ENCODE measurements at places on chromosomes 11 and 22. TPM values are rescaled to one million over a fixed set of nuclear protein-coding genes. Genes with fewer than 3 reads are reported as not detected.

The TSPAN18 gene
- 0.69 TPM for total RNA-seq

The CAPN5 gene
- total RNA-seq, result 10.4 TPM

The KRTAP5-11 gene
- not detected for total RNA-seq

The PATE2 gene
- not detected for total RNA-seq

The DBX1 gene
- total RNA-seq, result not detected

GRCh38 chr22:45772743-45773142 lies 101.1 kb downstream of the ATXN10 start:
- H3K4me3 ChIP-seq, result no peak overlapping the region
- no peak for DNase-seq
- no peaks in the 10 kb centered on the region for H3K27me3 ChIP-seq
- no peak overlapping the region for H3K27ac ChIP-seq

DNA sequence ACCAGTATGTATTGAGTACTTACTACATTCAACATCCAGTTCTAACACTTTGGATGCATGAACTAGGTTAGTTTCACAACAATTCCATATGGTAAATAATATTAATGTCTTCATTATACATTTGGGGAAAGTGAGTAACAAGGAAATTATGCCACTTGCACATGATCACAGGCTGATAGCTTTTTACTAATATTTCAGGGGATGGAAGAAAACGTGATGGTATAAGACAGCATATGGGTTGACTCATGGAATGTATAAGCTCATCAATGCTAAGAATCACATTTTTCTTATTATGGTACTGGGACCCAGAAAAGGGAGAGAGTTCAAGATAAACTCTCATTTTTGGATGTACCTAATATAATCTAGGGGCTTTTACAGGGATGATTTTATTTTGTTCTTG lies 188.7 kb downstream of the MIAT start:
- H3K27ac ChIP-seq, result no peak overlapping the region
- no peaks in the 10 kb centered on the region for H3K4me1 ChIP-seq
- no peak overlapping the region for H3K4me3 ChIP-seq
- H3K36me3 ChIP-seq, result no peaks in the 10 kb centered on the region
- DNase-seq, result no peak

GRCh38 chr11:102799681-102800340 lies 1.9 kb upstream of the MMP1 start:
- no peak overlapping the region for H3K4me3 ChIP-seq
- no peaks in the 10 kb centered on the region for H3K4me1 ChIP-seq
- no peaks in the 10 kb centered on the region for H3K36me3 ChIP-seq
- no peak overlapping the region for H3K27ac ChIP-seq
- DNase-seq, result no peak
- H3K27me3 ChIP-seq, result no peaks in the 10 kb centered on the region

DNA sequence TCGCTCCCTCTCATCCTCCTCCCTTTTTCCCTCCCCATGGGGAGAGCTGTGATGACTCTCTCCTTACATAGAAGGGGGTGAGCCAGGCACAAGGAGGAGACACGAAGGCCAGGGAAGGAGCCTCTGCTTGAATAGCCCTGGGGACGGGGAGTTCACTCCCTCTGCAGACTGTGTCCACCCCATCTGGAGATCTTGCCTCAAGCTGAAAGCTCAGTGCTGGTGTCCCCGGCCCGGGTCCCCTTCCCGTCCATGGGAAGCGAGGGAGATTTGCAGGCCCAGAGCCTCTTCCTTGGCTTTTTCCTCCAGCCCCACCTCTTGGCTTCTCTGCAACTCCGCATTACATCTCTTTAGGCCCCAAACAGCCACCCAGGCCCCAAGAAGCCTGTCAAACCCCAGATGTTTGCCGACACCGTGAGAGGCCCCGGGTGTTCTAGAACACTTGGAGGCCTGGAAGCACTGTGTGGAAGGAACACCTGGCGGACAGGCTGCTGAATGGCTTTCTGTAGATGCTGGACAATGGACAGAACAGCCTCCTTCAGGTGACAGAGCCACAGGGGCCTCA lies 32.3 kb downstream of the LINC01488 start:
- no peak for DNase-seq
- H3K36me3 ChIP-seq, result no peaks in the 10 kb centered on the region
- no peak overlapping the region for H3K27ac ChIP-seq
- no peaks in the 10 kb centered on the region for H3K27me3 ChIP-seq

- H3K27me3 ChIP-seq, result no peaks in the 10 kb centered on the region
- no peaks in the 10 kb centered on the region for H3K4me1 ChIP-seq
- H3K4me3 ChIP-seq, result no peak overlapping the region
- no peaks in the 10 kb centered on the region for H3K36me3 ChIP-seq
- H3K27ac ChIP-seq, result no peak overlapping the region
Measured at GRCh38 chr11:103844327-103845215, 191.9 kb upstream of the DDI1 start.

DNA sequence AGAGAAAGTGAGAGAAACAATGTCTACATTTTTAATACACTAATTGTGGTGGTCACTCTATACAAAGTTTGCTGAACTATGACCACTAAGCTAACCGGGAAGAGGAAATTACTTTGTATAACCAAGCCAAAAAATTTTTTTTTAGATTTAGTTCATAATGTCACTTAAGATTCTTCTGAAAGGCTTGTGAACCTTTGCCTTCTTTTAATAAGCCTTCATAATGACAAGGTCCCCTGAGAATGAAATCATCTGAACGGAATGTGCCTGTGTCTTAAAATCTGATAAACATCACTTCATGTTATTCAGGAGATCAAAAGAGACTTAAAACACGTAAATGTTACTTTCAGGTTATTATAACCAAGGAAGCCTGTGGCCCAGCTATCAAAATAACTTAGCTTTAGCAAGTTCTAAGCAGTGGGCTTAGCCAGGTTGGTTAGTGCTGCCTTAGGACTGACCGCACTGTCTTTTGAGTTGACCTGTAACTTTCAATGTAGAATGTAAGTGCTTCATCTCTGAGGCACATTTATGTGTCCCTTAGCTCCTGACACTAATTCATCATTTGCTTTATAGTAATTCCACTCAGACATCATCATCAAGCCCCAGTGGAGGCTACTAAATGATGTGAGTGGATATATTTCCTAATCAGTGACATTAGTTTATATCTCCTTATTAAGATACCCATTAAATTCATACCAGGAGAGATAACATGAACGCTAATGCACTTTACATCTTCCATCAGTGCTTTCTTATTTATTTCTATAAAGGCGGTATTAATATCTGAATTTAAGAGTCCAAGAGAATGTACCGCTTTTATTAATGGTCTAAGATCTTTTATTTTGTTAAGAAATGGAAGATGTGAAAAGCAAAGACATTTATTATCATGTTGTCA lies 122.5 kb downstream of the WNT11 start:
- H3K4me1 ChIP-seq, result no peaks in the 10 kb centered on the region
- no peaks in the 10 kb centered on the region for H3K27me3 ChIP-seq
- DNase-seq, result no peak
- H3K4me3 ChIP-seq, result no peak overlapping the region
- no peak overlapping the region for H3K27ac ChIP-seq
- no peaks in the 10 kb centered on the region for H3K36me3 ChIP-seq

DNA sequence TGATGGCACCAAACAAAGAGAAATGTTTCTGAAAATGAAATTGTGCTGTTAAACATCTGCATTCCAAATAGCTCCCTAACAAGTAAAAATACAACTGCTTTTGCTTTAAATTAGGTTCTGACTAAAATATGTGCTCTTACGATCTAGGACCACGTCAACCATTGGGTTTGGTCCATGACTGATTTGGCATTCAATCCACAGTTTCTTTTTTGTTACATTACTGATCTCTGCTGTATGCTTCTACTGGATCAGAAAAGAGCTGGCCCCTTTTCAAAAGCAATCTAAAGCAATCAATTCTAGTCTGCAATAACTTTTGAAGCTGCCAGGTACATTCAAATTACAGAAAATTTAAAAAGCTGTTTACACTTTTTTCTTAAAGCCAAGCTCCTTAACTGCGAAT lies 1047.1 kb upstream of the CCDC90B start:
- no peaks in the 10 kb centered on the region for H3K27me3 ChIP-seq
- H3K4me1 ChIP-seq, result no peaks in the 10 kb centered on the region
- no peaks in the 10 kb centered on the region for H3K36me3 ChIP-seq

All from pancreas (tissue), 10 donors.